ENCODE measurements at places on chromosomes 4 and X. TPM values are rescaled to one million over a fixed set of nuclear protein-coding genes. Genes with fewer than 3 reads are reported as not detected.
A peak's percentile ranks its signal among the peaks of the same experiment; 100 is the strongest.

DNA sequence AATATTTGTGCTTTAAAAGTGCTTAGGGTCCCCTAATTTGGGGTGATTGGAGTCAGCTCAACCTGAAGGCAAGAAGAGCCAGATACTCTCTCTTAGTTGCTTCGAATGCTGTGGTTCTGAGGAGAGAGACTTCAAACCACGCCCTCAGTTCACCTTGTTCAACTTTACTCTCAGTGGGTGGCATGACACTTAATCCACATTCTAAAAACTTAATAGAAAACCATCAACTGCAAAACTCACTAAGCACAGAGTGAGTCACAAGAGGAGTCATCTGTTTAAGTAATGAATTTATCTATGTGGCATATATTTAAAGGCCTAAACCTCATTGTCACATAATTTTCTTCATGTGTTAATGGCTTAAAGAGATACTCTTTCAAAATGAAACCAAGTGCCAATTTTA lies 99.5 kb upstream of the SLC4A4 start:
- DNase-seq: no peak

DNA sequence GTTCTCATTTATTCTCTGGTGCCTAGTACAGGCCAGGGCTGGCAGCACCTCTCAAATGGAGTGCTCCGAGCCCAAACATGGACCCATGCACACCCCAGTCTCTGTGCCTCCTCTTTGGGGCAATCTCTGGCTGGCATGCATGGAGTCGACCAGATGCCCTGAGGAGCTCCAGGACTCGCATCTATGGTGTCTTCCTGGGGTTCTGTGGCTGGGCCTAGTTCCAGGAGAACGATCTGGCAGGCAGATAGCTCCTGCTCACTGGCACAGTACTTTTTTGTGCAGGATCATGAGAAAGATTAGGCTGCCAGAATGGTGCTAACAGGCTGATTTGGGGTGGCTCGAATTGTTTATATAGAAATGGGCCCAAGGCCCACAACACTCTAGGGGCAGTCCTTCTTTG lies 72.0 kb upstream of the PJA1 start:
- DNase-seq: no peak

DNA sequence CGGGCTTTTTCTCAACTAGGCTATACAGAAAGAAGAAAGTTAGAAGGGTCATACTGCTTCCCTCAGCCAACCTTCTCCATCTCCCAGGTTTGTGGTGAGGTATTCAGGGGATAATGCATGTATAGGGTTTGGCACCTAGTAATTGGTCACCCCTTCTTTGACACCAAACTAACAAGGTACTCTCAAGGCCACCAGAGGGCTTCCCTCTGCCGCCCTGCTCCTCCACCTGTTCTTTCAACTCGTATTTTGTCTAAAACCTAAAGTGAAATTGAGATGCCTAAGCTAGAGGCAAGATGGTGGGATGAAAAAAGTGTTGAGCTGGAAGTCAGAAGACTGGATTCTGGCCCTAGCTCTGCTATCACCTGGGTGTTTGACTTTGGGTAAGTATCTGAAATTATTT lies 22.0 kb downstream of the CT47C1 start:
- no peak for DNase-seq

DNA sequence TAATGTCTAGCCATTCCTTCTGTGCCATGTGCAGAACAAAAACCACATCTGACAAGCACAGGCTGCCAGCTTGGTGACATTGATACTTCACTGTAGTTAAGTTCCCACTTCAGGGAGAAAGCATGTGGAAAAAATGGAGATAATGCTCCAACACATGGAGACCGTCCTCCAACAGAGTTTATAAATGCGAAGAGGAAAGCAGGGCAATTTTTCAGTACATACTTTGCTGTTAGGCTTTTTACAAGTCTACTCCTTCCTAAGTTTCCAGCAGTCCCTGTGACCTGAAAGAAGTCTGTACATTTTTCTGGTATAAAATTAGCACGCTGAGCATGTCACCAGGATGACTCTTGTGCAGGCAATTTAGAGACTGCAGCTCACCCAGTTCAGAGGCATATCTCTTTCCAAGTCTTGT lies 766.9 kb upstream of the IGFBP7 start:
- DNase-seq: no peak

GRCh38 chrX:1516596-1517104 lies 20.3 kb downstream of the P2RY8 start:
- peak; percentile 6 for DNase-seq

GRCh38 chr4:13541176-13541604 lies 3.1 kb downstream of the NKX3-2 start:
- DNase-seq: no peak

Gene KDR
- total RNA-seq: not detected

Gene RNF128
- total RNA-seq: not detected
